ENCODE measurements at places on chromosomes 13 and 19. TPM values are rescaled to one million over a fixed set of nuclear protein-coding genes. Genes with fewer than 3 reads are reported as not detected.

The OSCAR gene
- not detected for total RNA-seq

The ARHGAP45 gene
- total RNA-seq = 1.3 TPM

The PEG3 gene
- 0.59 TPM for total RNA-seq

- DNase-seq = no peak
Measured at GRCh38 chr19:42388851-42389489, 1.1 kb downstream of the CNFN start.

DNA sequence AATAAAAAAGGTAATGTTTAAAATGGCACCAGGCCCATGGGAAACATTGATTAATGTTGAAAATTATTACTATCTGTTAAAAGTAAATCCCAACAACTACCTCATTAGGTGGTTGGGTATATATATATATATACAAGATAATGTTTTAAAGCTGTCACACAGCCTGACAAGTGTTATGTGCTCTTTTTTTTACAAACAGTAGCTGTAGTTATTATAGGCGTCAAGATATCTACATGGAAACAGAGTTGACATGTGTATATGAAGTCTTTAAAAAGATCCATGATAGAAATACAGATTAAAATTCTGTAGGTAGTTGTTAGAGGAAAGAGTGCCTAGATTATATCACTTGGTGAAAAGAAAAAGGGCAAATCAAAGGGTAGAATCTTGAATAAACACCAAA lies 279.9 kb downstream of the SLITRK6 start:
- DNase-seq = no peak

DNA sequence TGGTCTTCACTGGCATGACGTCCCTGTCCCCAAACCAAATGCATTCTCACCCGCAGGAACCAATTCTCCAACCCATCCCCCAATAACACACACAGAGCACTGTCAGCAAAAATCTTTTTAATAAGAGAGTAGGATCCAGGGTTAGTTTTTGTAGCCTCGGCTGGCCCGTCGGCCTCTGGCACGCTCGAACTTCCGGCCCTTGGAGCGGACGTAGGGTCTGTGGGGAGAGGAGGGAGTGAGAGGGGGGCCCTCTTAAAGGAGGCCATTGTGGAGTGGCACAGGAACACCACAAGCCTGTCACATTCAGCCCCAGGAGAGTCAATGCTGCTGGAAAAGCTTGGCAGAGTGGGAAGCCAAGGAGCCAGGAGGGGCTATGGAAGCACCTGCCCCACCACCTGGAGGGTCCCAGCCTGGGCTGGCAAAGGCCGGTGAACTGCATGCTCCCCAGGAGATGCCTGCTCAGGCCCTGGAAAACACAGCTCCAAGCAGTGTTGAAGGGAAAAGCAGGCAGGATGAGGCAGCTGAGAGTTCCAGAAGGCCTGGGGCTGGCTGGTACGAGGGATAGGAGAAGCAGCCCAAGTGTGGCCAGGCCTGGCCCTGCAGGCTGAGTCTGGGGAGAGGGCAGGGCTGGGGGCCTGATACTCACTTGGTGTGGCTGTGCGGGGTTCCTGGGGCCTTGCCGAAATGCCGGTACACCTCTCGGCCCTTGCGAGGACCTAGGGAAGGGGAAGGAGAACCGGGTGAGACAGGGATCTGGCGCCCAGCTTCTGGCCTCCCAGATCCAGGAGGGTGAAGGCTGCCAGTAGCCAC lies 560 bp upstream of the FAM83E start:
- no peak for DNase-seq

- no peak for DNase-seq
Measured at GRCh38 chr19:17145546-17146497, 69.3 kb upstream of the USE1 start.

DNA sequence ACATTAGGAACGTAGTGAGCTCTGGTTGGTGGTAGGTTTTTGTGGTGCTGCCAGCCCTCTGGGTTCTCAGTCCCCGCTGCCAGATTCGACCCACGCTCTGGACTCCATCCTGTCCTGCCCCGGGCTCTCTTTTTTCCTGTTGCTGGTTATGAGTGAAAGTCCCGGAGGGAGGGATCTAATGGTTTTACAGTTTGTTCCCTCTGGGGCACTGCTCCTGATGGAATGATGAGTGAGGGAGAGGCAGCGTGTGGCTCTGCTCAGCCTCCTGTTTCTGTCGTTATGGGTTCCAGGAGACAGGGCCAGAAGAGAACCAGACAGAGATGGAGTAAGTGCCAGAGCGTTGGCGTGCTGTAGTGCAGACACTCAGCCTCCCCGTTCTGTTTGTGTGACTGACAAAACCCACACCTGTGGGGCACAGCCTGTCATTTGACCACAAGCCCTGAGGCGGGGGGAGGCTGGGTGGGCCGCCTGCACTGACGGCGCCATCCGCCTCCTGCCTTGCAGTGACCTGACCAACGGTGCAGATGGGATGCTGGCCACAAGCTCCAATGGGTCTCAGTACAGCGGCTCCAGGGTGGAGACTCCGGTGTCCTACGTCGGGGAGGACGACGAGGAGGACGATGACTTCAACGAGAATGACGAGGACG lies 18.3 kb downstream of the ATP4B start:
- no peak for DNase-seq

DNA sequence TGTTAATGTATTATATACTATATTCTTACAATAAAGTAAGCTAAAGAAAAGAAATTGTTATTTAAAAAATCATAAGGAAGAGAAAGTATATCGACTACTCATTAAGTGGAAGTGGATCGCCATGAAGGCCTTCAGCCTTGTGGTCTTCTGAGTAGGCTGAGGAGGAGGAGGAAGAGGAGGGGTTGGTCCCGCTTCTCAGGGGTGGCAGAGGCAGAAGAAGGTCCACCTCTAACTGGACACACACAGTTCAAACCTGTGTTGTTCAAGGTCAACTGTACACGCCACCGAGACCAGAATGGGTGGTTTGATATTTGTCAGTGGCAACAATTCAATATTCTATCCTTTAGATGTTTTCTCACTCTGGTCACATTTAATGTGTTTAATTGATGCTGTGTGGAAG lies 67.2 kb downstream of the ALOX5AP start:
- no peak for DNase-seq

All from RPMI7951 (cell line).